ENCODE measurements at places on chromosomes 6 and 20.

DNA sequence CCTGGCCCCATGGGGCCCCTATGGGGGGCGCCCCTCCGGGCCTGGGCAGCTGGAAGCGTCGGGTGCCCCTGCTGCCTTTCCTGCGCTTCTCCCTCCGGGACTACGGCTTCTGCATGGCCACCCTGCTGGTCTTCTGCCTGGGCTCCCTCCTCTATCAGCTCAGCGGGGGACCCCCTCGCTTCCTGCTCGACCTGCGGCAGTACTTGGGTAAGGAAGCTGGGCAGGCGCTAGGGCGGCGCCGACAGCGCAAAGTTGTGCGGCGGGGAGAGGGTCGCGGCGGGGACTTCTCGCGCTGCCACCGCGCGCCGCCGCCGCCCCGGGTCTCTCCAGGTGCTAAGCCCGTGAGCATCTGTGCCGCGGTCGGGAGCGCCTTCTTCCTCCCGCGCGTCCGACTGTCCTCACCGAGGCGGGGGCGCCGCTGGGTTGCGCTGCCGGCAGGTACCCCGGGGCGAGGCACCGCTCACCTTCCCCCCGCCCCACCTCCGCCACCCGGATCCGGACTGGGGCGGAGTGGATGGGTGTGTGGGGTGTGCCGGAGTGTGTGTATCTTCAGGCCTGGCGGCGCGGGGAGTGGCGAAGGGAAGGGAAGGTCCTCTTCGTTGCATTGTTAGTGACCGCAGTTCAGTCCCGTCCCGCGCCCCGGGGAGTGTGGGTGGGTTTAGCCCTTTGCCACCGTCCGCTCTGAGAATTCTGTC, 788 bp downstream of the UST start:
- DNase-seq: peak; percentile 39

GRCh38 chr6:82248273-82248735, 760 bp upstream of the IBTK start:
- DNase-seq: no peak

GRCh38 chr20:58740356-58741308, 48.0 kb downstream of the NPEPL1 start:
- DNase-seq: no peak

- DNase-seq: no peak
Observed at GRCh38 chr20:57890202-57890800, 180.5 kb upstream of the PMEPA1 start.

- no peak for DNase-seq
Observed at GRCh38 chr6:88872962-88873361, 90.5 kb downstream of the RNGTT start.

DNA sequence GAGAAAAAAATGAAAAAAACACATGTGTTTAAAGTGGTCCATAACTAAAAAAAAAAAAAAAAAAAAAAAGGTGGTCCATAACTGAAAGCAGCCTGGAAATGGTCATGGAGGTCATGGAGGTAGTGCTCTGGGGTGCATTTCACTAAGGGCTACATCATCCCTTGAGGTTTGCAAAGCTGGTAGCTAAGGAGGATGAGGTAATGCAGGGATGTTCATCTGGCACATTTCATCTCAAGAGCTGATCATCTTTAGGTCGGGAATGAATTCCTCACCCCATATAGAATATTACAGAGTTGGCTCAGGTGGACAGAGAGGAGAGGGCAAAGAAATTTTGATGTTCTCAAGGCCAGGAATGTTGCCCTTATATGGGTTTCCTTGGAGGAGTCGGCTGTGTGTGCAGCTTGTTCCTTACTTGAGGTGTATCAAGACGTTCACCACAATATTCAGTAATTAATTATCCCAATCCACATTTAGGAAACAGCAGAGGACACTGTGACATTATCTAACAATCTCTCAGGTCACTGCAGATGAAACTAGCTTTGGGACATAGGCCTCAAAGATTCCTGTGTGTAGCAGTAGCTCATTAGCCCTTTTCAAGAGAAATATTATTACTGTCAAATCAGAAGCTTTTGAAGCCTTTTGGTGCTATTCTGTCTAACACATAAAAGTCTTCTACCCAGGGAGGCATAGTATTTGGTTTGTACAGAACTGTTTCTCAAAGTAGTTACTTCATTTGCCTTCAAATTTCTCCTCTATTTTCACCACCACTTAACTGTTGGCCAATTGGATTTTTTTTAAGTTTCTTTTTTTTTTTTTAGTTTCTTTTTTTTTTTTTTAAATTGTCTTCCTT, 46.8 kb downstream of the CYP24A1 start:
- DNase-seq: no peak
